ENCODE measurements at places on chromosomes 12 and 14. TPM values are rescaled to one million over a fixed set of nuclear protein-coding genes. Genes with fewer than 3 reads are reported as not detected.
A peak's percentile ranks its signal among the peaks of the same experiment; 100 is the strongest.

GRCh38 chr12:103780093-103780440 is 61.0 kb downstream of the NT5DC3 start:
- no peak for DNase-seq

- no peak for DNase-seq
Observed at GRCh38 chr14:51535443-51536044, 116.2 kb upstream of the FRMD6 start.

GRCh38 chr12:113405694-113406093 is 2.0 kb upstream of the SDS start:
- no peak for DNase-seq

- DNase-seq = no peak
Observed at GRCh38 chr14:67533754-67534085, 630 bp downstream of the PLEKHH1 start.

NKX2-1 gene
- total RNA-seq = not detected

DNA sequence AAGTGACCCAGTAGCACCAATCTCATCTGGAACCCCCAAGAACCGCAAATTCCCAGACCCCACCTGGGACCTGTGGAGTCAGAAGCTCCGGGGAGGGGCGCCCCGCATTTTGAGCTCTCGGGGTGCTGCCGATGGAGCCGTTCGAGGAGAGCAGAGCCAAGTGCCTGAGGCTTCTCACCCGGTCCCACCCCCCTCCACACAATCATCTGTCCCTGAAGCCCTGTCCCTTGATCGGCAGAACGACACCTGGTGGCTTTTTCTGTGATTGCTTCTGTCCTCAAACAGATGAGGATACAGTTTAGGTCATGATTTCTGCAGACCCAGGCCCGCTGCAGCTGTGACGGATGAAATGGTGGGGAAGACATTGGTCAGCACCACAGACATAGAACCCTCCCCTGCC is 74.7 kb downstream of the NOC4L start:
- no peak for DNase-seq

DNA sequence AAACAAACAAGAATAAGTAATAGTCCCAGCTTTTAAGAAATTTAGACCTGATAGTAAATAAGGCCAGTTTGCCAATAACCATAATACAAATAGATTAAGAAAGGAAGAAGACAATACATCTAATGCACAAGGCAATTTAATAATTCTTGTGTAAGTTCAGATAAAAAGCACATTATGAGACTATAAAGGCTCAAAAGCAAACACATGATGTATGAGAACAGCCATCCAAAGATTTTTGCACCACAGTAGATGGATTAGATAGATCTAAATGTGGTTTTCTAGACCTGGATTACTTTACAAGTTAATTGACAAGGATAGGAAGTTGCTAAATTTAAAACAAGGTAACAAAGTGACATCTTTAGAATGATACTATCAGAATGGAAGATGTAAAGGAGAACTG is 125.4 kb downstream of the PRKD1 start:
- DNase-seq = no peak

DNA sequence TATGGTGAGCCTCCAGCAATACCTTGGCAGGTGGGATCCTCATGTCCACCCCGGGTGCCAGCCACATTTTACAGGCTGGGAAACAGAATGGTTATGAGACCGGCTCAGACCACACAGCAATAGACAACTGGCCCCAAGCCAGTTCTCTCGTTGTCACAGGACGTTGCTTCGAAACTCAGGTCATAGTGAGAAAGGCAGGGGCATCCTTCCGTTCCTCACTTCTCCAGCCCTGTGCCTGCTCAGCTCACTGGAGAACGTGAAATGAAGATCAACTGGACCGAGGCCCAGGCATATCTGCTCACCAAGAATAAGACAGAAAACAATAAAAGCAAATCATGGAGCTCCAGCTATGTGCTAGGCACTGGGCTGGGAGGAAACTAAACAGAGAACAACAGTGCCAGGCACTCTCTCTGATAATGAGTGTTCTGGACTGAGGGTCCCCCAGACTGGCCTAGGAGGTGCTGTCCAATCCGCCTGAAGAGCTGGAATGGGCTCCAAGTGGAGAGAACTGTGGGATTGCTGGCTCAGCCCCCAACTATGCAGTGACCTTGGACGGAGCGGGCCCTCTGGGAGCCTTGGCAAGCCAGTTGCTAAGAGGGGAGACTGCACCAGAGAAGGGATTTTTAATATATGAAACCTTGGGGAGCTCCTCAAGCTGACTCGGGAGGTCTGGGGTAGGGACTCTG is 18.8 kb upstream of the FAIM2 start:
- peak; percentile 81 for DNase-seq

GRCh38 chr12:66354291-66354690 is 52.0 kb downstream of the HELB start:
- no peak for DNase-seq

GRCh38 chr12:84603484-84604248 is 308.9 kb downstream of the SLC6A15 start:
- no peak for DNase-seq

GRCh38 chr14:100683578-100683977 is 43.1 kb upstream of the DLK1 start:
- no peak for DNase-seq

CLEC2A gene
- total RNA-seq = not detected

POLE2 gene
- total RNA-seq = 4.1 TPM

TSPAN8 gene
- total RNA-seq = 10.8 TPM

FIGNL2 gene
- 0.60 TPM for total RNA-seq

DNA sequence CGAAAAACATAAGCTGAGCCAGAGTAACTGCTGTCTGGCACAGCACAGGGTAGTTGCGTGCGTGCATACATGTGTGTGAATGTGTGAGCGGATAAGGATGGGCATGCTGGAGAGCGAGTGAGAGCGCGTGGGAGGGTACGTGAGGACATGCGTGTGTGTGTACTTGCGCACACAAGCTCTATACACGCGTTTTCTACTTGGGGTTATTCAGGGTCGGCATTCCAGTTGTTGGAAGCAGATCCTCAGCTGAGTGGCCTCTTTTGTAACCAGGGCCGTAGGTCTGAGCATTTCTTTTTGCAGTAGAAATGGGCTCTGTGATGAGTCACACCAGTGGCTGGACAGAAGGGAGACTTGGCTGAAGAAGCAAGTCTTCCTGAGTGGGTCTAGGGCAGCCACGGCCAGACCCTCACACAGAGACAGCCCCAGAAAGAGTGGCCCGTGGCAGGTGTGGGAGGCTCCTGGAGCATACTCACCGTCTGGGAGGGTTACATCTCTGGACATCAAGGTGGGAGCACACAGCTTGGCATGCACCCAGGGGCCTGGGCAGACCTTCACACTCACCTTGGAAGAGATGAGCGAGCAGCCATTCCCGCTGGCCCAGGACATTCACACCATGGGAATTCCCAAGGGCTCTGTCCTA is 78.0 kb downstream of the LRRC74A start:
- DNase-seq = peak; percentile 89

HOXC9 gene
- total RNA-seq = 12.0 TPM

TMEM179 gene
- total RNA-seq = not detected

DNA sequence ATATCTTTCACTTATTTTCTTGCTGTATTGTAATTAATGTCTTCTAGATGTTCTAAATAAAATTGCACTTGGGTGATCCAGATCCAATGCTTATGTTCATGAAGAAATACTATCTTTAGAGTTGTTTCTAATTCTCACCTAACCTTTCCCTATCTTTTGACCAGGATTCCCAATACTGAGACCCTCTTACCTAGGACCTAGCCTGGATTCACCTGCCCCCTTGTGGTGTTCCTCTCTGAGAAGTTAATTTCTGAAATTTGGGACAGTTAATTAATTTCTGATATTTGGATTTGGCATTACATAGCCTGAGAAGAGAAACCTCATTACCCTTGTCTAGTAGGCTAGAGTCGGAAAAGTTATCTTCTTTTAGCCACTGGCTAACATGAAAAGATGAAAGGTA is 29.5 kb downstream of the FOXA1 start:
- DNase-seq = no peak

DNA sequence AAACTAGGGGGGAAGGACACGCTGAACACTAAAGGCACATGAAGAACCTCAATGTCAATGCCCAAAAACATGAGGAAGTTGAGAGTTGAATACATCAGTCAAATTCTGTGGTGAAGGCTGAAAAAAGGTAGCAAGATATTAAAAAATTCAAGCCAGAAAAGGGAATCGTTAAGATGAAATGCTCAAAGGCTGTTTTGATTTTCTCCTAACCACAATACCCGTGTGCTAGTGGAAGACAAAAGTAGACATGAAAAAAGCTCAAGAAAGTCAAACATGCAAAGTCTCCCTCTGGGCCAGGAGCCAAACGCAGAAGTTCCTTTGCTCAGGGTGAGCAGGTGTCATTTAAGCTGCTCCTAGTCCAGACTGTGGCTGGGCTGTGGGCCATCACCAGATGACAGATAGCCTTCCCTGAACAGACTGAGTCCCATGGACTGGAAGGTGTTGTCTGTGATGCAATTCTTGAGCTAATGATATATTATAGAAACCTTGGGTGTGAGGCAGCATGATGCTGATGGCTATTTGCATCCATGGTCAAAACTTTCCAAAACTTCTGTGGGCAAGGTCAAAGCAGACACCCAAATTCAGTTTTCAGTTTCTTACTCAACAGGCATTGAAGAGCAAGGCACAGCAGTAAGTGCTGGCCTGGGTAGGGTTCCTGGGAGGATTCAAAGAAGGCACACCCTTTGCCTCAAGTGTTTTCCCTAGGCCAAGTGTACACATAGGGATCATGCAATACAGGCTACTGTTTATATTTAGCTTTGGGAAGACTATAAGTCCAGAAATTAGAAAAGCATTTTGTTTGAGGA is 81.6 kb downstream of the MYRFL start:
- DNase-seq = no peak

GLS2 gene
- total RNA-seq = 0.69 TPM

MYL6 gene
- 3,219 TPM for total RNA-seq

- DNase-seq = peak; percentile 82
Observed at GRCh38 chr14:105064721-105065143, 498 bp downstream of the GPR132 start.
